ENCODE measurements at places on chromosomes 1 and 21. TPM values are rescaled to one million over a fixed set of nuclear protein-coding genes. Genes with fewer than 3 reads are reported as not detected.

SLC5A3 gene
- 3.2 TPM for polyA plus RNA-seq

SH2D5 gene
- 6.5 TPM for polyA plus RNA-seq

DNA sequence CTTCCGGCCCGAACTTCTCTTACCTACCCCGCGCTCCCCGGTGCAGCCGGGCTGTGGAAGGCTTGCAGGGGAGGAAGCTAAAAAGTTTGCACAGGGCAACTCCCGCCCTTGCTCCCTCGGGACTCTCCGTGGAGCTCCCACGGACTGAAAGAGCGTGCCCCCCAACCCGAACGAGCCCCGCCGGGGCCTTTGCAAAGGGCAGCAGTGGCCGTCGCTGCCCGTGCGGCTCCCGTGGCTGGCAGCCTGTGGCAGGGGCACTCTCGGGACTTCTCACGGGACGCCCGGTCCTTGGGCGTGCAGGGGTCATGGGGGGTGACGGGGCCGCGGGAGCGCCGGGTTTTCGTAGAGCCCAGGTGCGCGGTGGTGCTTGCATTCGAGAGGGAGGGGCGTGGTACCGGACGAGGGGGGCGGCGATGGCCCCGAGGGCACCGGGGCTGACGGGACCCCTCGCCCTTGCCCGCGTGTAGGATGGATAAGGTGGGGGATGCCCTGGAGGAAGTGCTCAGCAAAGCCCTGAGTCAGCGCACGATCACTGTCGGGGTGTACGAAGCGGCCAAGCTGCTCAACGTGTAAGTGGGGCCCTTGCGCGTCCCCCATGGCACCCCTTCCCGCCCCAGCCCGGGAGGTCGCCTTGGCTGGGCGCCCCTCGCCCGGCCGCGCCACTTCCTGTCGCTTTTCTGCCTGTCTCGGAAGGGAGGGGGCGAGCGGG lies 711 bp downstream of the GADD45A start:
- H3K27me3 ChIP-seq: no peaks in the 10 kb centered on the region
- peak overlapping the region; percentile 98 for H3K4me3 ChIP-seq
- H3K27ac ChIP-seq: peak overlapping the region; percentile 99
- peak; percentile 68 for DNase-seq
- peaks cover 28% of the 10 kb centered on the region for H3K4me1 ChIP-seq

CLCA4 gene
- polyA plus RNA-seq: not detected

DNA sequence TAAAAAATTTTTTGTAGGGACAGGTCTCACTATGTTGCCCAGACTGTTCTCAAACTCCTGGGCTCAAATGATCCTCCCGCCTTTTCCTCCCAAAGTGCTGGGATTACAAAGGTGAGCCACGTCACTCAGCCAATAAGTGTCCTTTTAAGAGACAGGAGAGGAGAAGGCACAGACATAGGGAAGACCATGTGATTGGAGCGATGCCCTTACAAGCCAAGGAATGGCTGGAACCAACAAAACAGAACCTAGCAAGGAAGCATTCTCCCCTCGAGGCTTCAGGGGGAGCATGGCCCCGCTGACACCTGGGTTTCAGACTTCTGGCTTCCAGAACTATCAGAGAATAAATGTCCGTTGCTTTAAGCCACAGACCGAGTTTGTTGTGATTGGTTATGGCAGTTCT lies 37.0 kb downstream of the NDUFS5 start:
- no peaks in the 10 kb centered on the region for H3K27me3 ChIP-seq
- DNase-seq: no peak
- no peaks in the 10 kb centered on the region for H3K4me1 ChIP-seq
- H3K4me3 ChIP-seq: no peak overlapping the region

DNA sequence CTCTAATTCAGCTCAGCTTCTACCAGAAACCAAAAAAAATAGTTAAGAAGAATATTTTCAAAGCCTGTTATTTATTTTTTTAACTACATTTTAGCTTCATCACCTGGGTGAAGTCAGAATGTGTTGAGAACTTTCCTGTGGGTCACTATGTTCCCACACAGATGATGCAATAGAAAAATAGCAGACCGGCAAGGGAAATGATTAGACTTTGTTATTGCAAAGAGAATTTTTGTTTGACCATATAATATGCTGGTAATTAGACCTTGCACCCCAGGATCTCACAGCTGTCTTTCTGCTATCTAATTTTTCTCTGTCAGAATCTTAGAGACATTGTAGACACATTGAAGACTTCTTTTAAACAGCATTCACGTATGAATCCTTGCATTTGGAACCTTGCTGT lies 299.3 kb downstream of the TBX15 start:
- no peak overlapping the region for H3K27ac ChIP-seq
- no peaks in the 10 kb centered on the region for H3K36me3 ChIP-seq
- no peak for DNase-seq
- H3K4me1 ChIP-seq: no peaks in the 10 kb centered on the region
- H3K27me3 ChIP-seq: peaks cover 4% of the 10 kb centered on the region

LRP8 gene
- 19.9 TPM for polyA plus RNA-seq

DNM3 gene
- polyA plus RNA-seq: 0.43 TPM

- no peaks in the 10 kb centered on the region for H3K4me1 ChIP-seq
- no peak overlapping the region for H3K4me3 ChIP-seq
- H3K36me3 ChIP-seq: no peaks in the 10 kb centered on the region
Observed at GRCh38 chr1:75482951-75483350, 128.0 kb downstream of the SLC44A5 start.

TMEM50A gene
- 95.5 TPM for polyA plus RNA-seq

- DNase-seq: no peak
- H3K4me1 ChIP-seq: no peaks in the 10 kb centered on the region
- H3K27ac ChIP-seq: no peak overlapping the region
- H3K4me3 ChIP-seq: no peak overlapping the region
Observed at GRCh38 chr1:4530166-4530785, 124.1 kb upstream of the AJAP1 start.

COX20 gene
- polyA plus RNA-seq: 24.8 TPM

GRCh38 chr1:67135354-67135753 lies 584 bp upstream of the C1orf141 start:
- H3K27me3 ChIP-seq: no peaks in the 10 kb centered on the region
- no peaks in the 10 kb centered on the region for H3K4me1 ChIP-seq
- no peak overlapping the region for H3K4me3 ChIP-seq
- DNase-seq: no peak
- H3K36me3 ChIP-seq: no peaks in the 10 kb centered on the region

CELA2B gene
- polyA plus RNA-seq: not detected

DNA sequence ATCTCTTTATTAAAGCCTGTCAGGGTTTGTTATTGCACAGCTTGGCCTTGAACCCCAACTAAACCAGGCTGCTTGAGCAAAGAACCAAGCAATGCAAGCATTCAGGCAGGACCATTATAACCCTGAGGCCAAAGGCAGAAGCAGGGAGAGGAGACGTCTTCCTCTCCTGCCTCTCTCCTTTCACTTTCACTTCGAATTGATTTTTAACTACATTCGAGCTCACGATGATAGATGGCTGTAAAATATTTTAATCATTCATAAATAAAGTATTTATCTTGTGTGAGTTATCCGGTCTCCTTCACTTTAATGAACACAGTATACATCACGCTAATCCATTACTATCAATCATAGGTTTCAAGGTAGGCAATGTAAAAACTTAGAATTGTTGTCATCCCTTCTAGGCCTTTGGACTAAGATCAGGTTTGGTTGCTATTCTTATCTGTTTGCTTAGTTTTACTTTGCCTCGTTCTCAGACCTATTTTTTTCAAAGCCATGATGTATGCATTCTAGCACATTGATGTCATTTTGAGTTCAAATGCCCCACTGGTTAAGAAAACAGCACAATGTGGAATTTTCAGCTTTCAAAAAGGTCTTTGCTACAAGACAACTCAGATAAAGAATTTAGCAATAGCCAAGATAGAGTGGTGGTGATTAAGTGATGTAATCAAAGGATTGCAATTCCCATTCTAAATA lies 480.2 kb upstream of the RUNX1 start:
- peaks cover 11% of the 10 kb centered on the region for H3K4me1 ChIP-seq
- H3K27me3 ChIP-seq: no peaks in the 10 kb centered on the region
- H3K27ac ChIP-seq: peak overlapping the region; percentile 63
- peak overlapping the region; percentile 65 for H3K4me3 ChIP-seq
- no peaks in the 10 kb centered on the region for H3K36me3 ChIP-seq

DNA sequence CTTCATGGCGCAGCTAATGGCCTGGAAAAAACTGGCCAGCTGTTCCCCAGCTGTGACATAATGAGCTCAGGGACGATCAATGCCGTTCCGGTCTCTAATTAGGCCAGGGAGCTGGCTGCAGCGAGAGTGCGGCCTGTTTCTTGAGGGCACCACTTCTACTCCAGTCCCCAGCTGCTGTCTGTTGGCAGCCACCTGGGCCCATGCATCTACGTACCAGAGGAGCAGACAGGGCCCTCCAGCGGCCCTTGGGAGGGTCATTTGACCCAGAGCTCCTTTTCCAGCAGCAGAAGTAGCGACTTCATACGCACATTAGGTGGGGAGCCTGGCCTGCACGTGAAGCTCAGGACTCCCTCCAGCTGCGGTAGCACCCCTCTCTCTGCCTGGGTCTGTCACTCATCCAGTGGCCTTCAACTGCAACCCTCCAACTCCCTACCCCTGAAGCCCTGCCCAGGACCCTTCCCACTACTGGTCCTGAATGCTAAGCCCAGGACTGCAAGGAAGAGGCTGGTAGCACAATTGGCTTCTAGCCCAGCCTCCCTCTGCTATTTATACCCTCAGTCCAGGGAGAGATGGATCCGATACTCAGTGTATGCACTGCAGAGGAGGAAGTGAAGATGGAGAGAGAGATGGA lies 9.1 kb upstream of the GPR61 start:
- H3K27ac ChIP-seq: peak overlapping the region; percentile 74
- H3K4me1 ChIP-seq: peaks cover 36% of the 10 kb centered on the region
- no peaks in the 10 kb centered on the region for H3K27me3 ChIP-seq
- DNase-seq: peak; percentile 66
- H3K4me3 ChIP-seq: no peak overlapping the region

- no peak overlapping the region for H3K27ac ChIP-seq
- no peak for DNase-seq
- H3K4me3 ChIP-seq: no peak overlapping the region
- H3K4me1 ChIP-seq: peaks cover 6% of the 10 kb centered on the region
- H3K36me3 ChIP-seq: peaks cover 16% of the 10 kb centered on the region
- H3K27me3 ChIP-seq: no peaks in the 10 kb centered on the region
Observed at GRCh38 chr1:212110617-212111016, 75.1 kb downstream of the DTL start.

DEPDC1 gene
- polyA plus RNA-seq: 3.8 TPM

ACBD6 gene
- polyA plus RNA-seq: 60.9 TPM

GRCh38 chr1:167553136-167554027 lies at the start of gene CREG1:
Gene CREG1, minus strand, starts transcription at chr1:167553762.
- peak within 1 kb of the TSS; percentile 51 for H3K27ac ChIP-seq
- H3K4me1 ChIP-seq: peaks cover 8% of the 10 kb centered on the region
- H3K27me3 ChIP-seq: no peaks in the 10 kb centered on the region
- peak; percentile 98 for DNase-seq

DNA sequence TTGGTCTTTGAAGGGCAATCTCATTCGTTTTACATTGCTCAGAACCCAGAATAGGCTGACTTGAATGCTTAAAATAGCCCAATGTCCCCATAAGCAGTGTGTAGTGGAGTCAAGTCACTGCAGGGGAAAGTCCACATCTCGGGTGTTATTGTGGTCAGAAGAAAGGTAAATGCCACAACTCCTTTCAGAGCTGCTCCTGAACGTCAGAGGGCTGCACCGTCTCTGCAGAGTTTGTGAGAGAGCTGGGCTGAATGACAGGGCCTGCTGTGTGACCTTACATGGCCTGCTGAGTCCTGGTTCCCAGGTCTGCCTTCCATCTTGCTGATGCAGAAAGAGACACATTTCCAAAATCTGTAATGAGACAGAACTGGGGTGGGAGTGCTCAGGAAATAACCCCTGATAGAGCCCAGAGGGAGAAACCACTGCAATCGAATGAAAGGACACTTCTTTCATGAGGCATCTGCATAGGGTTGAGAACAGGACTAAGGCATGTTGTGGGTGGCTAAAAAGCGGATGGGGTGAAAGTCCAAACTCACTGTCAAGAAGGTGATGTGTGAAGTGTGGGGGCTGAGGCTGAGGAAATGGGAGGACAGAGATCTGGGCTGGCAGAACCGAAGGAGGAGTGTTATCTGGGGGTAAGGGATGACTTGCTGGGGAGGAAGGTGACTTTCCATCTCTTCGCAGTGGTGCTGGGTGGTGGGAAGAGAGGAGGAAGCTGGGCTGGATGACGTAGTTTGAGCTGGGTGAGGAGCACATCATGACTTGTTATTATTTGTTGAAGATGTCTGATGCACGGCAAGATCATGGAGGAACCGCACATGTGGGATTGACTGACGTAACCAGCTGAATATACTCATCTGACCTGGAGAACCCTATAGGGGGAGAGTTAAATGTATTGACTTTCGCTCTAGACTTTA lies 33.7 kb downstream of the XCL2 start:
- peaks cover 12% of the 10 kb centered on the region for H3K4me1 ChIP-seq
- no peaks in the 10 kb centered on the region for H3K36me3 ChIP-seq
- H3K27me3 ChIP-seq: no peaks in the 10 kb centered on the region

GRCh38 chr1:19869929-19870328 lies 12.3 kb upstream of the OTUD3 start:
- no peak for DNase-seq
- H3K27ac ChIP-seq: no peak overlapping the region
- H3K27me3 ChIP-seq: no peaks in the 10 kb centered on the region

- H3K4me1 ChIP-seq: peaks cover 67% of the 10 kb centered on the region
- H3K27me3 ChIP-seq: no peaks in the 10 kb centered on the region
- peak overlapping the region; percentile 20 for H3K27ac ChIP-seq
- H3K36me3 ChIP-seq: no peaks in the 10 kb centered on the region
Observed at GRCh38 chr1:66243548-66244130, 290.3 kb upstream of the SGIP1 start.

- H3K4me3 ChIP-seq: no peak overlapping the region
- peaks cover 30% of the 10 kb centered on the region for H3K36me3 ChIP-seq
- H3K27me3 ChIP-seq: no peaks in the 10 kb centered on the region
- DNase-seq: no peak
- peak overlapping the region; percentile 17 for H3K27ac ChIP-seq
Observed at GRCh38 chr1:15940110-15941043, 35.5 kb downstream of the ZBTB17 start.

DNA sequence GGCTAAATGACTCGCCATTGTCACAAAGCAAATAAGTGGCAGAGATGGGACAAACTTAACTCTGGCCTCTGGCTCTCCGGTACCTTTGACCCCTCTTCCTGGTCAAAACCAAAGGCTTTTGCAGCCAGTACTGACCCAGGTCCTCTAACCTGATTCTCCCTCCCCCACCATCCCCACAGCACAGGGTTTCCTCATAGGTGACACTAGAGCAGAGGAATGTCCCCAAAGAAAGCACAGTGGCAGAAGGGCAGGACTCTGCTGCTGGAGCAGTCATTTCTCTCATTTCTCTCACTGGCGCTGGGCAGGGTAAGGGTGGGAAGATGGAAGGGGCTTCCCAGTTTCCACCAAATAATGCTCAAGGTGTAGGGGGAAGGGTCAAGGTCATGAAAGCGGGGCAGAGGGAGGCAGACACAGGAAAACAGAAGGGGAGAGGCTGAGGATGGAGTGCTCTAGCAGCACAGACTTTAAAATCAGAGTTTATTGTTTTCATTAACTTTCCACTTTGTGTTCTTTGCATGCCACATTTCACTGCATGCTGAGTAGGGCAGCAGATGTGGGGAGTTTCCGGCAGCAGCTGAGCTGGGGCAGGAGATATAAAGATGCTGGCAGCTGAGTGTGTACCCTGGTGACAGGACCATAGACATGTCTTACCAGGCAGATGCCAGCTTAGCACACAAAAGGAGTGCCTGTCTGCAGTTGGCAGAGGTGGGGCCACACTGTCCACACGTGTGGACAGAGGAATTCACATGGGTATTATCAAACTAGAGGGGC lies 80.5 kb downstream of the FAM78B start:
- no peaks in the 10 kb centered on the region for H3K4me1 ChIP-seq
- no peak overlapping the region for H3K4me3 ChIP-seq
- H3K27me3 ChIP-seq: no peaks in the 10 kb centered on the region
- no peak overlapping the region for H3K27ac ChIP-seq

GRCh38 chr1:23451441-23451840 lies 26.9 kb upstream of the TCEA3 start:
- H3K27me3 ChIP-seq: no peaks in the 10 kb centered on the region
- peaks cover 18% of the 10 kb centered on the region for H3K4me1 ChIP-seq
- no peak overlapping the region for H3K4me3 ChIP-seq
- no peak overlapping the region for H3K27ac ChIP-seq
- H3K36me3 ChIP-seq: peaks cover 3% of the 10 kb centered on the region

Data from SK-N-SH (cell line).